ENCODE measurements at places on chromosomes 5 and 9. TPM values are rescaled to one million over a fixed set of nuclear protein-coding genes. Genes with fewer than 3 reads are reported as not detected.
A peak's percentile ranks its signal among the peaks of the same experiment; 100 is the strongest.

GRCh38 chr5:98492258-98492657, 281.2 kb upstream of the RGMB start:
- DNase-seq, result peak; percentile 69

DNA sequence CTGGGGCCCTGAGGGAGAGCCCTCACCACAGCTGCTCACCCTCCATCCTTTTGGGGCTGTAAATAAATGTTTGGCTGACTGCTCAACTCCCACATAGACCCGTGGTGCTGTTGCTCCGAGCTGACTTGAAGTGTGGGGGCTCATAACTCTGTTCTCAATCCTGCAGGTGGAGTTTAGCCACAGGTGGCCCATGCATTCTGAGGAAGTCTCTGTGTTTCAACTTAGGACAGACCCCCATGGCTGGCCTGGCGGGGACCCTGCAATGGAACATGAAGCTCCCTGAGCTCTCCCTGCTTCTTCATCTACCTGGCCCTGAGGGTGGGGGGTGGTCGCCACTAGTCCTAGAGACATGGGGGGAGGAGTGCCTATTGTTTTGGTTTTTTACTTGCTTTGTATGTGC, 19.7 kb downstream of the NDUFS6 start:
- DNase-seq, result no peak

Gene SHOC1
- 0.03 TPM for total RNA-seq

GRCh38 chr9:113568571-113569321, 105.2 kb downstream of the RGS3 start:
- DNase-seq, result no peak
